Fibroblast of skin of right quadriceps (primary cell): ENCODE measurements at places on chromosomes 7 and 10.

DNA sequence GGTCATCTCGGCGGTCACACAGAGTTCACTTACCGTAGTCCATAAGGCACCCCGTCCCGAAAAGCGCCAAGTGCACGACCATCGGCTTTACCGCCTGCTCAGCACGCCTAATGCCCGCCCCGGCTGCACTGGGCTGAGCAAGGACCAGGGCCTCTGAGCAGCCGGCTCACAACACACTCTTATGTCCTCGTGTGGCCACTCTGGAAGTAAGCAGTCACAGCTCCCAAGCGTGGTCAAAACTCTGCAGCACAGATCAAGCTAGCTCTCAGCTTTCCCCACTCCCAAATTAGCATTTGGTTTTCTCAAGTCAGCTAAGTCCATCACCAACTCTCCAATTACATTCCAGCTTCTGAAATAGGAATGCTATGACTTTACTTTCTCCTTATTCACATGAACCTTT, 57.7 kb downstream of the MAD1L1 start:
- DNase-seq, result no peak

DNA sequence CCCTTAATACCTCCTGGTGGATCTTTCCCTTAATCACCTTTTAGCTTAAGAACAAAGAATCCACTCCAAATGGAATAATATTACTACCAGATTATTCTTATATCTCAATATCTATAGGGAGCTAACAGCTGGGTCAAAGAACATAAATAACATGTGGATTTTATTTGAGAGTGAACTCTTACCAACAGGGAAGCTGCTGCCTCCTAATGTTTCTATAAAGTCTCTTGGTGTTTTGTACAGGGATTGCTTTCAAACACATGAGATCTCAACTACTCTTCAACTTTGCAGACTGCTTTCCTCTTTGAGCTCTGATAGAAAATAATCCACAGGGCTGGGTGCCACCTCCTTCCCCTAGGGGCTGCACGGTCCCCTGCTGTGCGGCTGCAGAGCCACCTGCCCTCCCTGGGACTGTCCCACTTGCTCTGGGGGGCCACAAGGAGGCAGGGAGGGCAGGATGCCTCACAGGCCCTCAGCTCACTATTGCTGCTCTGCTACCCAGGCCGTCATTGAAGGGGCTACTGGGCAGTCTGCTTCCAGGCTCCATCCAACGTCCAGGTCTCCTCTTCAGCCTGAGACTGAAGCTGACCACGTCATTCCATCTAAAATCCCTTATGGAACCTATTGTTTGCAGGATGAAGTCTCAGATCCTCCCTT, 191.2 kb downstream of the CXCL12 start:
- DNase-seq, result no peak

DNA sequence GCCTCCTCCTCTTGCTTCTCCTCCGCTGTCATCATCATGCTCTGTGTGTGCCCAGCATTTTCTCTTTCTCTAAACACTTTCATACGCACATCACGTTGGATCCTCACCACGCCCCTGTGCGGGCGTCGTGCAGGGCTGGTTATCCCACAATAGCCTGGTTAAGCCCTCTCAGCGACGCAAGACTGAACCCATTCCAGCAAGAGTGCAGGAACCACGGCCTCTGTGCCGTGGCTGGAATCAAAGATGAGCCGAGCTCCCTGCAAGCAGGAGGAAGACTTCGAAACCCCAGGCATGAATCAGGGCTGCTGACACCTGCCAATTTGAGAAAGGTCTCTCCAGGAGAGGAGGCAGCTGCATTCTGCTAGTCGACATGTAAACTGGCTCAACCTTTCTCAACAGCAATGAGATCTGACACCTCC, 74.8 kb upstream of the FOXK1 start:
- no peak for DNase-seq

- DNase-seq, result no peak
Observed at GRCh38 chr7:47982610-47983009, 3.2 kb upstream of the HUS1 start.

DNA sequence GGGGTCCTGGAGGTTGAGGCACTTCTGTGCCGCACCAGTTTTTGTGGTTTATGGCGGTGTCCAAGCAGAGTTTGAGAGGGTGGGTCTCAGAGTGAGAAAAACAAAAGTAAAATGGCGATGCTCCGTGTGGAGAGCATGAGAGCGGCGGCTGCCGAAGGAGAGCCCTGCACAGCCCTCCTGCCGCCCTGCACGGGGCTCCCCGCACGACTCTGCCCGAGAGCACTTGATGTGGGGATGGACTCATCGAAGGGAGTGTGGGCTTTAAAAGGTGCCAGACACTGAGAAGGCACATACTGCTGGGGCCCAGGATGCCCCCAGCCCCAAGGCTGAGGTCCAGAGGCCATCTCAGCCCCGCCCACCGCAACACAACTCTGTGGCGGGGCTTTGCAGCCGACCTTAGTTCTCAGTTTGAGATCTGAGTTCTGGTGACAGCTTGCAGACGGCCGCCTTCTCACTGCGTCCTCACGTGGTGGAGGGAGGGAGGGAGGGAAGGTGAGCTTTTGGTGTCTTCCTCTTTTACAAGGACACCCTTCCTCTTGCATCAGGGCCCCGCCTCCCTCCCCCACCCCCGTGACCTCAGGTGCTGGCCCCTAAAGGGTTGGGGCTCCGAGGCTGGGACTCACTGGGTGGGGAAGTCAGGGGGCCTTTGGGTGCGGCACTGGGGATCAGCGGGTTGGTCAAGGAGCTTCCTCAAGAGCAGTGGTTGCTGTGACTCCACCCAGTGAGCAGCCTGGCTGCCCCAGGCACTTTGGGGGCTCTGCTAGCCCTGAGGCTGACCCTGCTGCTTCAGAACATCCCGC, 69.1 kb downstream of the NKX6-2 start:
- DNase-seq, result no peak

- DNase-seq, result no peak
Observed at GRCh38 chr7:148834605-148835004, 49.5 kb downstream of the EZH2 start.
